ENCODE measurements at places on chromosomes 2 and 18.

- DNase-seq, result no peak
Observed at GRCh38 chr2:100321179-100321865, 979 bp downstream of the LONRF2 start.

DNA sequence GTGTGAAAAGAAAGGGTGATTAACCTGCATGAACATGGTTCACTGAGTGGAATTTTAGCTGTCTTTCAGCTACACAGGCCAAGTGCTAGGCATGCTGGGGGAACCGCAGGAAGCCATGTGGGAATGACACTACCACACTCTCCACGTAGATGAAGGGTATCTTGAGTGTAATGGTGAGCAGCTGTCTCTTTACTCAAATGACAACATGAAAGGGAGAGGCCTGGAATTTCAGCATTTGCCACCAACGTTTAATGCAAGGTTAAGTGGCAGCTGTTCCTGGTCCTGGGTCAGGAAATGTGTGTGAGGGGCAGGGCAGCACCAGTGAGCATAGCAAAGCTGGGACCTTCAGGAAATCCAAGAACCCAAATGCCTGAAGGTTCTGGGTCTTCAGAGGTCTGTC, 588.4 kb downstream of the SLC4A3 start:
- no peak for DNase-seq

DNA sequence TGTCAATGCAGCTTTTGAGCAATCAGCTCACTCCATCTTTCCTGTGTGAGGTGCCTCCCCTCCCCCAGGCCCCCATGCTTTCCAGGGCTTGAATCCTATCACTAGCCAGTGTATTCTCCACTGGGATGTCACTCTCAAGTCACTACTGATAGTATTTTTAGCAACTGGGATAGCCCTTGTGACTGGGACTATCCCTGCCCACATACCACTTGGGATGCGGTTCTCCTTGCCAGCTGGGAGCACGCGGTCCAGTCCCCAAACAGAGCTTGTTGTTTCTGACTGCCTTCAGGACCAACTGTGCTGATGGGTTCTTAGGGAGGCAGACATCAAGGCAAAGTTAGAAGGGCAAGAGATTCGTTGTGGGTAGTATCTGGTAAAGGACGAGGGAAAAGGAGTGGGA, 134.9 kb downstream of the FAM161A start:
- DNase-seq, result no peak

GRCh38 chr2:219155054-219155644, 5.5 kb downstream of the NHEJ1 start:
- DNase-seq, result peak; percentile 49

All from stromal cell of bone marrow (primary cell).